ENCODE measurements at places on chromosomes 6 and 20.

GRCh38 chr6:148501178-148501590 is 158.5 kb downstream of the SASH1 start:
- no peak for DNase-seq

- DNase-seq = no peak
Observed at GRCh38 chr6:6401401-6401800, 80.9 kb upstream of the F13A1 start.

DNA sequence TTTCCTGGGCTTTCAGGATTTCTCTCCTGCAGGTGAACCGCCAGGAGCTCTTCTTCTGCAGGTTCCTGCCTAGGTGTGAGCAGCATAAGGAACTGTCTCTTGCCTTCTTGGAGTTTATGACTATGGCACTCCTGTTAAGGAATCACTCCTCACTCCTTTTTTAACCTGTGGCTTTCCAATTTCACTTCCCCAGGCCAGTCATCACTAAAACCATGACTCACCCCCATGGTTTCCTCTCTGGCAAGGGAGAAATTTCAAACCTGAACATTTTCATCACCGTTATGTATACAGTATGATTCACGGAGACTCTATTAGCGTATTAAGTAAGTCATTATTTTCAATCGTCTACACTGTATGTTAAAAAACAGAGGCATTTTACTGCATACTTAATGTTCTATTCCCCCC is 78.2 kb upstream of the ARID1B start:
- no peak for DNase-seq

DNA sequence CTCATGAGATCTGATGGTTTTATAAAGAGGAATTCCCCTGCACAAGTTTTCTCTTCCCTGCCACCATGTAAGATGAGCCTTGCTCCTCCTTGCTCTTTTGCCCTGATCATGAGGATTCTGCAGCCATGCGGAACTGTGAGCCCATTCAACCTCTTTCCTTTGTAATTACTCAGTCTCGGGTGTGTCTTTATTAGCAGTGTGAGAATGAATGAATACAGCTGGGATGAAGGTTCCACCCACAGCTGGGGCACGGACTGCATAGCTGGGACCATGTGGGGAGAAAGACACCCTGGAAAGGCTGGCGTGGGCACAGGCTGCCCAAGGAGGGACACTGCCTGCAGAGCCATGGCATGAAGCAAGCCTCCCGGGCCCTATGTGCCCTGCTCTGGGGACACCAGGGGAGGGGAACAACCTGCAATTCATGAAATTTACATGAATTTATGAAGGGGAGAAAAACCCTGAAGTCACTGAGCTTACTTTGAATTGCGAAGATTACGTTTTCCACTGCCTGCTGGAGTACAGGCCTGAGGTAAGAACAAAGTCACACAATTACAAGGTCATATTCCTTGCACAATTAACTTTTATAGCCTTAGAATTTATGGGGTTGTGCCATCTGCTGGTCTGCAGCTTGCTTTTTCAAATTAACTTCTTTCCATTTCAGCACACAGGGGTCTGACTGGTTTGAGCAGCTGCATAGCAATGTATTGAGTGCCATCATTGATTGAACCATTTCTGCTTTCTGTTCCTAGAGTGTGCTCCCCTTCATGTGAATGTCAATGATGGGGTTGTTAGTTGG is 46.2 kb downstream of the SLC22A1 start:
- no peak for DNase-seq

- no peak for DNase-seq
Observed at GRCh38 chr20:59848182-59848581, 85.3 kb downstream of the SYCP2 start.

DNA sequence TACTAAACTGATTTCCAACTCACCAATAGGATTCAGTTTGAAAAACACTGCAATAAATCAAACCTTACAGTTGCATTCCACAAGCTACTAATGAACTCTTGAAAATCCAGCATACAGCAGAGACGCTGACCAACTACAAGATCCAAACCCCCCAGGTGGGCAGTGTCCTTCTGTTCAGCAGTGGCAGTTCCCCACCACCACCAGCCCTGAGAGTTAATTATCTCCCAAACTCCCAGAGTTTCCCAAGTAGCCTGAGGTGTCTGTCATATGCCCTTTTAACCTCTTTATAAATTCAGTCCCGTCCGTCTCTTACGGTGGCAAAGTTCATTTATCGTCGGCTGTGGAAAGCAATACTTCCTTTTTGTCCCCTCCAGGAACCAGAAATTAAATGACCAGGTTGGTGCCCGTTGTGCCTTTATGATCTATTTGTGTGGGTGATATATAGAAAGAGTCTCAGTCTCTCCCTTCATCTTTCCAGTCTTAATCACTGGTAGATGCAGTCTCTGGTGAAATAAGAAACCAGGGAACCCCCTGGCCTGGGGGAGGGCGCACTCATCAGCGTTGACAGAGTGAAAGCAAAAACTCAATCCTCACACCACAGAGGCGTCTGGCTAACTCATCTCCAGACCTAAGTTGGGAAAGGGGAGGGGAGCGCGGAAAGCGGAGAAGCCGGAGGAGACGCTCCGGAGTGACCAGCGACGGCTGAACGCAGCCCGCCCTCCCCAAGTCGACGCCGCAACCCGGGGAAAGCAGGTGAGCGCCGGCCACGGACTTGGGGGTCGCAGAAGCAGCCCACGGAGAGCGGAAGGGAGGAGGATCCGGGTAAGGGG is 717 bp downstream of the MRPL14 start:
- DNase-seq = peak; percentile 44

DNA sequence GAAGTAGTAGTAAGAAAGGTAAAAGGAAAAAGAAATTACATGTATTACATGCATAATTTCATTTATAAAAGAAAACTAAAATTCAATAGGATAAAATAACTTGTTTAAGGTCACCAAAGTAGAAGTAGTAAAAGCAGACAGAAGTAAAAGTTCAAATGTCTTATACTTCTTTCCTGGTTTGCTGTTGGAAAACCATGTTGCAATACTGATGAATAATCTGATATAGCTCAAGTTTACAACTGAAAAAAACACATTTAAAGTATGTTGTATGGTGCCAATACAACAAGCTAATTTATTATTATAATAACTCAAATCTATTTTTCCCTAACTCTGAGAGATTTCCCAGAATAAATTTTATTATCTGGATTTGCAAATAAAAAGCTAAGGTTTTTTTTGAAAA is 78.3 kb downstream of the PHIP start:
- DNase-seq = no peak

DNA sequence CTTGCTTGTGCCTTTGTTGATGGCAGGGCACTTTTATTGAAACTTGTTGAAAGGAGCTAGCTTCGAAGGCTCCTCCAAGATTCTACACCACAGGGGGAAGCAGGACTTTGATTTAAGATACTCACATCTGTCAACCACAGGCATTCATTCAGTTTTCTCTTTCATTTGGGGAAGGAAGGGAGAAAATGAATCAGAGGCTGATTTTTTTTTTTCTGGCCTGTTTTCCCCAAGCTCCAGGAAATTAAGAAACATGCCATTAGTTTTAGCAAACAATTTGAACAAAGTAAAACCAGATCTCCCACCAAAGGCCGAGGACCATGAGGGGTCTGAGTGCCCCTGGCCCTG is 8.7 kb upstream of the APCDD1L start:
- no peak for DNase-seq
